Prostate gland (tissue), 2 donors: ENCODE measurements at places on chromosomes 1 and 21. TPM values are rescaled to one million over a fixed set of nuclear protein-coding genes. Genes with fewer than 3 reads are reported as not detected.
A peak's percentile ranks its signal among the peaks of the same experiment; 100 is the strongest.

GRCh38 chr1:98482611-98483010 lies 178.9 kb upstream of the SNX7 start:
- no peak for DNase-seq

DNA sequence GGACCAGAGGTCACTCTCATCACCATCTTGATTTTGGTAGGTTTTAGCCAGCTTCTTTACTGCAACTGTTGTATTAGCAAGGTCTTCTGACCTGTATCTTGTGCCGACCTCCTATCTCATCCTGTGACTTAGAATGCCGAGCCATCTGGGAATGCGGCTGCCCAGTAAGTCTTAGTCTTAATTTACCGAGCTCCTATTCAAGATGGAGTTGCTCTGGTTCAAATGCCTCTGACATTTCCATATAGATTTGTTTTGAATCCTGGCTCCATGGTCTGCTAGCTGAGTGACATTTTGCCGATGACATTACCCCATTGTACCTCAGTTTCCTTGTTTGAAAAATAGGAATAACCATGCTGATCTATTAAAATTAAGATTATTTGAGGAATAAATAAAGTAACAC lies 193.9 kb upstream of the HMCN1 start:
- DNase-seq, result no peak

DNA sequence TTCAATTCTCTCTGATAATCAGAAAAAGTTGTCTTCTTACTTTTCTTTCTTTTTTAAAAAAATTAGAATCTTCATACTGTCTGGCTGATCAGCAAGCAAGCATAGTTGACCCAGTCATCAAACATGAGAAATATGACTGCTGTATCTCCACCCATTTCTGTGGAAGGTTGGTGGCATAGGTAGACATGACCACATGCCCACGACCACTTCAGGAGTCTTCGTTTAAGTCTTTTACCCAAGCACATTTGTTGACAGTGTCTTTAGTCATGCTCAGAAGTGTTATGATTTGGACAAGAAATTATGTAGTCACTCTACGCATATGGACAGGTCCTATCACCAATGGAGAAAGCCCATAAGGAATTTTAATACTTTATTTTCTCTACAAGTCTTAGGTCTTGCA lies 74.8 kb upstream of the HSPA13 start:
- DNase-seq, result no peak

GRCh38 chr1:25809929-25810328 lies 9.8 kb upstream of the MTFR1L start:
- DNase-seq, result no peak

DNA sequence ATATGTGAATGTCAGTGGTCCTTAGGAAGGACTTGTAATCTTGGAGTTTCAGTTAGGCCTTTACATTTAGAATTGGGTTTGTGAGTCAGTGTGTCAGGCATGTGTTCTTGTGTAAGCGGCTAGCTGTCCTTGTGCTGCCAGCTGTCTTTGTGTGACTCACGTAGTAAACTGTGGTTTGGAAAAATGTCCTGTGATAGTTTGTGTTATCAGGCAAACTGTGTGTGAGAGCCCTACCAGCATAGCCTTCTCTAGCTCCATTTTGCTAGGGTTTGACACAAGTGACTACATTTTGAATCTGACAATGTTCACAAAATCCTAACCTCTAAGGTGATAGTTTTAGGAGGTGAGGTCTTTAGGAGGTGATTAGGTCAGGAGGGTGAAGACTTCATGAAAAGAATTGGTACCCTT lies 6.9 kb upstream of the SLC35D1 start:
- DNase-seq, result no peak

- no peak for DNase-seq
Measured at GRCh38 chr1:93880731-93881130, 1.7 kb upstream of the DNTTIP2 start.

GRCh38 chr1:108584428-108584856 lies 24.5 kb downstream of the EEIG2 start:
- no peak for DNase-seq

- DNase-seq, result no peak
Measured at GRCh38 chr1:246398126-246398813, 108.8 kb downstream of the SMYD3 start.

Gene CD2
- 0.57 TPM for total RNA-seq

DNA sequence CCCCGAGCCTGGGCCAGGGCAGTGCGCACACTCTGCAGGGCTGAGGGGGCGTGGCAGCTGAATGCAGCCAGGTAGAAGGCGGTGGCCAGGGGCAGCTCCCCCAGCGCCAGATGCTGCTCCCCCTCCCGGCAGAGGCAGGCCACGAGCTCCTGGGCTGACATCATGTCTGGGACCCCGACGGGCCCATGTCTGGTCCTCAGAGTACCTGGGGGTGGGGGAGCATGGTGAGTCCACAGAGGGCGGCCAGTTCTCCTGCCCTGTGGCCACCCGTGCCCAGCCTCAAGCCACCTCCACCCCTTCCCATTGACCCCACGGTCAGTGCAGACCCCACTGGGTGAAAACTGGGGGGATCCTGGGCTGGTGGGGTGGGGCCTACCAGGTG lies 838 bp downstream of the TTC34 start:
- DNase-seq, result no peak

- DNase-seq, result no peak
Measured at GRCh38 chr1:210535761-210536160, 207.1 kb downstream of the HHAT start.

GRCh38 chr1:17733661-17734060 lies 21.5 kb upstream of the ACTL8 start:
- DNase-seq, result no peak

GRCh38 chr1:60908159-60908558 lies 174.2 kb upstream of the NFIA start:
- no peak for DNase-seq

DNA sequence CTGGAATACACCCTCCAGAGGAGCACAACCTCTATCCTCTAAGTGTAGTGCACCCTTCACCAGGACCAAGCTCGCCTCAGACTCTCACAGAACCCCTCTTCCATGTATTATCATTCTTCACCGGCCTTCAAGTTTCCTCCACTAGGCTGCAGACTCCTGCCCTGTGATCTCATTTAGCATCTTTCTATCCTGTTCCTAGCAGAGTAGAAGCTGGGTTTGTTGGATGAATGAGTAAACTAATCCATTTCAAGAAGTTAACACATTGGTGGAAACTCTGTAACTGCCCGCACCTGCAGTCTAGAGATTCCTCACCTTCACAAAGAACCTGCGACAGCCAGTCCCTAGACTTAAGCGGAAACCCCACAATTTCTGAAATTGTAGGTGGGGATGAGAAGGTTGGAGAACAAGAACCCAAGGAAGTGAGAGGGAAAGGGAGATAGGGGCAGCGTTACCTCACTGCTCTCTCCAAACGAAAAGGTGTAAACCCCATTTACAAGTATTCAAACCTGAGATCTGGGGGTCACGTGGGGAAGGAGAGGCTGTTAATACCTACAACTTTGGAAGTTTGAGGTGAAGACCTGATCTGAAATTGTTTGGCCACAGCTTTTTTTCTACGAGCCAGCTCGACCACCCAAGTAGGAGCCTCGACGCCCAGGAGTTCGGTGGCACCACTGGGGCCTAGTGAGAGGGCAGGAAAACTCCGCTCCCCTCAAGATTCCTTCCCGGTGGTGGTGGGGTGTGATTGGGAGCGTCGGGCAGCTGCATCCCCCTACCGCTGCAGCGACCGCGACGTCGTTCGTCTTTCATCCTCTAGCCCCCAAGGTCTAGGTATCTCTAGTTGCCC lies 1.2 kb downstream of the PTPN14 start:
- DNase-seq, result peak; percentile 10

DNA sequence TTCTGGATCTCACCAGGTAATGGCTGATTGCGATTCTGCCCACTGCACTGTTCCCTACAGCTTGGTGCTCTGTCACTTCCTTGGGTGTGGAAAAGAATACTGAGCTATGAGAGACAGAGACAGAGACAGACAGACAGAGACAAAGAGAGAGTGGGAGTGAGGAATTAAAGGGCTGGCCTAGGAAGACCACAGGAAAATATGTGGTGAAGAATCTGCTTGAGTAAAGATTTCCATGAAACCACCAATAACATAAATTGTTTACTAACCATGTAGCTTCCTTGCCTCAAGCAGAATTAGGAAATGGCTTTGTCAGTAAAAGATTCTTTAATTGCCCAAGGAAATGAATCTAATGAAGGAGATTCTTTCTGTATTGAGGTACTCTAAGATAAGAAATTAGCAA lies 54.4 kb downstream of the MPZL1 start:
- DNase-seq, result no peak

- peak; percentile 28 for DNase-seq
Measured at GRCh38 chr1:25875856-25876692, 566 bp upstream of the PAQR7 start.

Gene AQP10
- 0.85 TPM for total RNA-seq

DNA sequence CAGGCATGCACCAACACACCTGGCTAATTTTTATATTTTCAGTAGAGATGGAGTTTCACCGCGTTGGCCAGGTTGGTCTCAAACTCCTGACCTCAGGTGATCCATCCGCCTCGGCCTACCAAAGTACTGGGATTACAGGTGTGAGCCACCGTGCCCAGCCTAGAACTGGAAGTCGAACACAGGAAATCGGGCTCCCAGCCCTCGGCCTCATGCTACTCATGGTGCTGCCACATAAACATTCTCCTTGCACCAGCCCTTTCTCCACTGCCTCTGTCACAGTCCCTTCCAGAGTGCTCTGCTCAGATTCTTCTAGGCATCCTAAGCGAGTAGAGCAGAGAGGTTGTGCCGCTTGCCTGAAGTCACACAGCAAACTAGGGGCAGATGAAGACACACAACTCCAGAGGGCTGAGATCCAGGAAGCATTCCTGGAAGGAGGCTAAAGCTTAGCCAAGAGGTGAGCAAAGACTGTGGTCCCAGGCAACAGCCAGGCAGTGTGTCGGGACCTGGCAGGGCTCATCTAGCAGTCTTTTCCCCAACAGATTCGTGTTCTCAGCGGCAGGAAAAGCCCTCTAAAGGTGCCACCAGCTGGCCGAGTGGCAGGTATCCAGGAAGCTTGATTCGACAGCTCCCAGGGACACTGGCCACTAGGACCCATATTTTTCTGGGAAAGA lies 29.6 kb upstream of the NPPB start:
- no peak for DNase-seq

- no peak for DNase-seq
Measured at GRCh38 chr1:17259233-17259873, 10.5 kb downstream of the PADI3 start.

DNA sequence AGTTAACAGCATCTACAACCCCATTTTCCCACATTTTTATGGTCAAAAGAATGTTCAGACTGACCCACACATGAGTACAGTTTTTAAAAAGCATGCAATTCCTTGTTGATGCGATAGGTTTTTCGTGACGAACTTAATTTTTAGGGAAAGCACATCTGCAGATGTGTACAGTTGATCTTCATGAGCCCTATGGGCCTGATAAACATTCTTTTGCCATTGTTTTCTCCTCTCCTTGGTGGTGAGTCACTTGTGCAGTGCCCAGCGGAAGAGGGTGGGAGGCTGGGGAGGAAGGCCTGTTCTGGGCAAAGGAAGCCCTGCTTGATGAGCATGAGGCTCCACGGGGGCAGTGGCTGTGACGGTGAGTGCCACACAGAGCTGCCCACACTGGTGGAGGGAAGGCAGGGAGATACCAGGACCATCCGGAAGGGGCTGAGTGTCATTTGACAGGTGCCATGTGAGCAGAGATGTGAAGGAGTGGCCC lies 5.3 kb downstream of the ARF1 start:
- DNase-seq, result no peak

DNA sequence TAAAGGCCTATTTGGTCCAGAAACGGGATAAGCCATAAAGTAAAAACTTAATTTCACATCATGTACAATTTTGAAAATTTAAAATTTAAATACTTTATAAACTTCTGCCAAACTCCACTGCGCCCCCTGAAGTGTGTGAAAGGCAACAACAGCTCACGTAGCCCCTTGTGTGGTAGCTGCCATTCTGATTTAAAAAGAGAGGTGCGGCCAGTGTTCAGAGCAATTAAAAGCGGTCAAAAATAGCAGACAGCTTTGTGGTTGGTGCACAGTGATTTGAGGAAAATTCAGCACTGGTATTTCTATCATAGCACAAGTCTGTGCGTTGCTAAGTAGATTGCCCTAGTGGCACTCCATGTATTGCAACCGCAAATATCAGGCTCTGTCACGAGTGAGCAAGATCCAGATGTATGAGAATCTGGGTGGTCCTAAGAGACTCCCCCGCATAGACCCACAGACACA lies 122.5 kb downstream of the ATG4C start:
- DNase-seq, result no peak

DNA sequence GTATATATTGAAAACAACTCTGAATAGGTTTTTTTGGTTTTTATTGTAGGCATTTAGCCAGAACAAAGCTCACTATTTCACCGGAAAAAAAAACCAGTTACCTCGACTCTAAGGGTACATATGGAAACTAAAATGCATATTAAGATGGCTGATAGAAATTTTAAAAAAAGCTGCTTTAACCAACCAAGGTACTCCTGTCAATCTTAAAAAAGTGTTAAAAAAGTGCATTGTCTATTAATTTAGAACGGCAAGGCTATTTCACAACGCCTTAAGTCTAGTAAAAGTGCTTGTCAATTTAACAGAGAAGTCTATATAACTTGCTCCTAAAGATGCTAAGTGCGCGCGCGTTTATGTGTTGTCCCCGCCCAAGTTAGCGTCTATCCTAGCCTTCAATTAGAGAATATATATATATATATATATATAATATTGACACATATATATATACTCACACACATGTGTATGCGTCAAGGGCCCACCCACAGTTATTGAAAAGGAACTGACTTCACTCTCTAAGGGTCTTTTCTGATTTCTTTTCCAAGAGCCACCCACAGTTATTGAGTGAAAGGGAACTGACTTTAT lies 934 bp downstream of the ASPM start:
- no peak for DNase-seq

Gene TARDBP
- total RNA-seq, result 93.7 TPM

DNA sequence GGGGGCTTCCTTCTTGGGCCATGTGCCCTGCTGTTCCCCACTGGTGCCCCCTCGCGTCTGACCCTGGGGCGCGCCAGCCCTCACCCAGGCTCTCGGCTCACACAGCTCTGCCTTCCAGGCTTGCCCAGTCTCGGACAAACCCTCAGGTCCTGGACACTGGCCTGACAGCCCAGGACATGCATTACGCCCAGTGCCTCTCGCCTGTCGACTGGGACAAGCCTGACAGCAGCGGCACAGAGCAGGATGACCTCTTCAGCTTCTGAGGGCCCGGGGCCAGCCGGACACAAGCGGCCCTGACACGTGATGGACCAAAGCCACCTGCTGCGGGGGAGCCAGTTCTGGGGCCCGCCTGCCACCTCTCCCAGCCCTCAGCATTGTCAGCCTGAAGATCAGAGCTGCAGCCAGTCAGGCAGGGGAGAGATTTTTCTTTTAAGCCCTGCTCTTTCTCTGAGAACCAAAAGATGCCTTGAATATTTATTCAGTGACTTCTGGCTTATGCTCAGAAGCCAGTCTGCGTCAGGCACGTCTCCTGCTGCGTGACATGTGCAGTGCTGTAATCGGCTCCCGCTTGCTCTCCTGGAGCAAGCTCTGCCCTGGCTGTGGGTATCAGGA lies 23.4 kb downstream of the LDLRAP1 start:
- DNase-seq, result peak; percentile 59

DNA sequence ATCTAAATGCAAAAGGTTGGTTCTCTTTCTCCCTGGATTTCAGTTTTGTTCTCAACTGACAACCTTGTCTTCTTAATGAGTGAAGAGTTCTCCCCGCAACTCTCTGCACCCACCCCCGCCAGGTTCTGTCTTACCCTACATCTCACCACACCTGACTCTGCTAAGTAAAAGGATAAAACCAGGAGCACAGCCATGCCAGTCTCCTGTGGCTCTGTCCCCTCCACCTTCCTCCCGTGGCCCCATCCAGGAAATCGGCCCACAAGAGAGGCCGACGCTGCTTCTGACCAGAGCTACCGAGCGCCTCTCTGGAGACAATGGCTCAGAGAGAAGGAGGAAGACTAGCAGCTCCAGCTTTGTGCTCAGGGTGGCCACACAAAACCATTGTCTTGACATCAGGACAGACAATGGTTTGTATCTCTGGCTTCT lies 72.2 kb downstream of the PLEKHA6 start:
- no peak for DNase-seq
